Muscle of arm (tissue), 14 donors: ENCODE measurements at places on chromosomes 5 and 9.

- DNase-seq, result peak; percentile 35
These were observed 5.8 kb upstream of the ACTBL2 start for GRCh38 chr5:57488215-57488955.

DNA sequence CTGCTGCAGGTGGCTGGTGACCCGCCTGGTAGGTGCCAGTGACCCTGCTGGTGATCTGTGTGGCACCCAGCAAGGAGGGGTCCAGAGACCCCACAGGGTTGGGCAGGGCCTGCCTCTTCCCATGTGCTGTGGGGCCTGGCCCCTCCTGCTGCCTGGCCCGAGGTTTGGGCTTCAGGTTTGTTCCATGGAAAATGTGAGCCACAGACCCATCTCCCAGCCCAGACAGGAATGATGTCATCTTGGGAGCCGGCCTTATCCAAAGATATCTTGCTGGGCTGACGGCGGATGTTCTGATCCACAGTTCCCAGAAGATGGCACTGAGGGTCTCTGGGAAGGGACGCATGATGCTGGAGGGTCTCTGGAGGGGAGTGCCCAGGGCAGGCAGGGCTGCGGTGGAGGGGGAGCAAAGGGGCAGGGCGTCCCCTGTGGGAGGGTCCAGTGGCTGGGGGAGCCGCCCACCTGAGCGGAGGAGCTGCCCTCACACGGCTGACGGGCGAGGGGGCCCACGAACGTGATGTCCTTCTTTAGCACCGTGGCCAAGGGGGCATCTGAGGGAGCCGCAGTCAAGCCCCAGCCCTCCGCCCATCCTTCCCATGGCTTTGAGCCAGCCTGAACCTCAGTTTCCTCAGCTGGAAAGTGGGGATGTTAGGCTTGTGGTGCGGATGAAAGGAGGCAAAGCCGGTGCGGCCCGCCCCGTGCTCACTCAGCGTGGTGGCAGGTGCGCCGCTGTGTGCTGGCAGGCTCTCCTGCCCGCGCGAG is 68.1 kb downstream of the COL5A1 start:
- DNase-seq, result peak; percentile 91

GRCh38 chr5:2861605-2862004 is 110.1 kb upstream of the IRX2 start:
- DNase-seq, result no peak

- DNase-seq, result no peak
These were observed 101.0 kb downstream of the USP20 start for GRCh38 chr9:129936222-129936621.

DNA sequence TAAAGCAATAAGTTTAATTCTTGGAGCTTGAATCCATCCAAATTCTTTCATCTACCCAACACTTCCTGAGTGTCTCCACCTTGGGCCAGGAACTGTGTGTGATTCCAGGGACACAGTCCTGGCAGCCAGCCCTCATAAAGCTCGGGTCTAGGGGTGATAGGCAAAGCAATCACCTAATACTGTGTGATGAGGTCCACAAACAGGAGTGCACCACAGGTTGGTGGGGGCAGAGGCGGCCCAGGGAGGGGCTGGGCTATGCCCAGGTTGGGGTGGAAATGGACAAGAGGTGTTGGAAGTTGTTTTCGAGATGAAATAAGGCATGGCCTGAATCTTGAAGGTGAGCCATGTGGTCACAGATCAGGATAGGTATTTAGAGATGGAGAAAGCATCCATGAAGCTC is 133.9 kb upstream of the PTCH1 start:
- no peak for DNase-seq

- DNase-seq, result no peak
These were observed 4.0 kb downstream of the MAN2A1 start for GRCh38 chr5:109693535-109694400.

DNA sequence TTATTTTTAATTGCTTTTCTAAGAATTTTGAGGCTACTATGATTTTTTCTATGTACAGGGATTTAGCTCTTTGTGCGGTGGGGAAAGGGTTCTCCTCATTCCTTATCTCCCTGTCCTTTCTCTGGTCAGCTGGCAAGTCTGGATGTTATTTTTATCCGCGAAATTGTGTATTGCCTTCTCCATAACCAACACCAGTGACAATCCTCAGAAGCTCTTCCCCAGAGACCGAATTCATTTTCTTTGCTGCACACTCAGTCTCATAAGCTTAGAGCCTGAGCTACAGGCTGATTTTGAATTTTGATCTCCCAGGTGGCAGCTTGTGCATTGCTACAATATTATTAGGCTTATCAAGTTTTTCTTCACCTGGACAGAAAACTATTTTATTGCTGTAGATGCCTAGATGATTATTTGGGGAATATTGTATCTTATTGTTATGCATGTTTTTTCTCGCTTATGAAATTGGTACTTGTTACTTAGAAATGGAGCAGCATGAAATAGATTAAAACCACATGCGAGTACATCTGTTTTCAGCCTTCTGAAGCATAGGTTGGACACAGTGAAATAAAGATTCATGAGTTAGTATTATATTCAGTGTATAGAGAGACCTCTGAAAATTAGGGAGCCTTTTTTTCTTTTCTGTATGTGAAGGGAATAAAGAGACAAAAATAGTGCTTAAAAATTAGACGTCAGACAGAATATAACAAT is 27.3 kb downstream of the CPEB4 start:
- DNase-seq, result no peak

DNA sequence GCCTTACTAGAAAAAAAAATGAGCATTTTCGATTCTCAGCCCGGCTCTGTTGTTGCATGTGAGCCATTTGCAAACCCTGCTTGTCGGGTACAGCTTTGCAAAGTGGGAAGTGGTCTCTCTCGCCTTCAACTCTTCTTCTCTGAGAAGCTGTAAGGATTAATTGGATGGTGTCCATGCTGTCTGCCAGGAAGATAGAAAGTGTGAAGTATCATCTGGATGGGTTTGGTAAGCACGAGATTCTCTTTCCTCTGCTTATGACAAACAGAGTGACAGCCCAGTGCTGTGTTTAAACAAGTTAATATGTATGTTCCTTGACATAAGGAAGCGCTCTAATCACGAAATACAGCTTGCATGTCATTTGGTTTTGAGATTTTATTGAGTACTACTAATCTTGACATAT is 109.1 kb upstream of the SPATA31D4 start:
- DNase-seq, result no peak

DNA sequence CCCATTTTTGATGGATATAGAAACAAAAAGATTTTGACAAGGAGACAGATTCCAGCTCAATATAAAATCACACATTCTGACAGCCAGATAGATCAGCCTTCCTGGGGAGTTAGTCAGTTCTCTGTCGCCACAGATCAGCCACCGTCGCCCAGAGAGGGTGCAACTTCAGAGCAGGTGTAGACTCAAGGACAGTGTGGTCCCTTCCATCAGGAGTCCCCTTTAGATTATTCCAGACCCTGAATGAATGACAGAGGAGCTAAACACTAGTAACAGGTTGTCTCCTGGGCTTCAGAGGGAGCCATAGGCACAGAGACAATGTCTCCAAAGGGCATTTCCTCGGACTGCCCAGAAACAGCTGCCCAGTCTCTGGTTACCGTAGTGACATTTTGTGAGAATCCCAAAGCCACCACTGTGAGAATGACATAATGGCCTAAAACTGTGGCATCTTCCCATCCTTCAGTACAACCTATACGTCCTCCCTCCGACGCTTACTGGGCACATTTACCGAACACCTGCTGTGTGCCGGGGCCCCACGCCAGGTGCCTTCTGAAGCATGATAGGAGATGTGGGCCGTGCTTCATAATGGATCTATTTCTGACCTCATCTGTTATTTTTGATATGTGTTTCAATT is 47.4 kb upstream of the SLC2A8 start:
- no peak for DNase-seq

DNA sequence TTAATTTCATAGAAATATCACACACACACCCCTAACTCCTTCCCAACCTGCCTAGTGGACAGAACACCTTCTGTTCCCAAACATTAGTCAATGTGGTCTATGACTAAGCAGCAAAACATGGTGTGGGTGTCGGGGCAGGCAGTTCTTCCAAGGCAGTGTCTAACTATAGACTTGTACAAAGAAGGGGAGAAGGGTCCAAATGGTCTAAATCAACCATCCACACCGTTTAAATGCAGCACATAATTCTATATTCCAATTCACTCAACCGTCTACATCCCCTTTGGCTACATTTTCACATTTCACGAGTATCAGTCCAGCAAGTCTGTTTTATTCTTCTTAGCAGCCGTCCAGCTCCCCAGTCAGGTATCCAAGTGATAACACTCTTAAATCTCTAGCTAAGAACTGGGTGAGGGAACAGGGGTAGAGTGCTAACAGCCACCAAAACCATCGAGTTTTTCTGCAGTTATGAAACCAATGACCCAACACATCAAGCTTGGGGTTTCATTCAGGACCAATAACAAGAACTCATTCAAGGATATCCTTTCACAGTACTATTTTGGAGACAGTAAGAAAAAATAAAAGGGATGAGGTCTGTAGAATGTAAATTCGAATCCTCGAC is 3.3 kb downstream of the ZNF608 start:
- DNase-seq, result no peak

GRCh38 chr5:159990506-159990905 is 18.4 kb upstream of the TTC1 start:
- no peak for DNase-seq

GRCh38 chr5:134103397-134103796 is 11.1 kb upstream of the TCF7 start:
- DNase-seq, result no peak
